ENCODE measurements at places on chromosomes 2 and 18.

DNA sequence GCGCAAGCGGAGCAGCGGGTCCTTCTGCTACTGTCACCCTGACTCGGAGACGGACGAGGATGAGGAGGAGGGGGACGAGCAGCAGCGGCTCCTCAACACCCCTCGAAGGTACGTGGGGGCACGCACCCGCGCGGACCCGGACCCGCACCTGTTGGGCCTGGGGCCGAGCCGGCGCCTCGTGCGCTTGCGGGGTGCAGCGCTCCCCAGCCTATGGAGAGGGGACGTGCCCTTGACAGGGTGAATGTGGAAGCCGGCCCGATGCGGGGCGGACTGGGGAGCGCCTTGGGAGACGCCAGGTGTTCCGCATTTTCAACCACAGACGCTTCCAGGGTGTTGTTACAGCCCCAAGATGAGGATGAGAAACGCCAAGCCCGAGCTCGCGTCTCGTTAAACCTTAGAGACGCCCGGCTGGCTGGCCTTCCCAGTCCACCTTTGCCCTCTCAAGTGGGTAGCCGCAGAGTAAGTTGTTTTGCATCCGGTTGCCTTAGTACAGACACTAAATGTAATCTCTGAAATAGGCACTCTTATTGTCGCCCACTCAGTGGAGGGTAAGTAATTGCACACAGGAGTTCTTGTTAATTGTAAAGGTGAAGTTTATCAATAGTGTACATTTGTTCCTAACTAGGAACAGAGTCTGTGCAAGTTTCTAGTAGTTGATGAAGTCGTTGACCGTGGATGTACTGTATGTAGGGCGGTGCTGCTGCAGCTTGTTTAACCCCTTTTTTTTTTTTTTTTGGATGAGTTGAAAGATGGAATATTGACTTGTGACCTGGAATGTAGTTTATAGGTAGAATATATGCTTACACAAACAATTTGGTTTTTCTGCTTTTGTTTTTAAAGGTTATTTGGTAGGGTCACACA lies 815 bp downstream of the GMCL1 start:
- peak; percentile 33 for DNase-seq

GRCh38 chr2:60679036-60679780 lies 76.9 kb upstream of the PAPOLG start:
- DNase-seq: no peak

GRCh38 chr2:221096706-221097567 lies 475.2 kb downstream of the EPHA4 start:
- DNase-seq: no peak

- no peak for DNase-seq
Measured at GRCh38 chr18:6610466-6610865, 119.0 kb upstream of the ARHGAP28 start.

DNA sequence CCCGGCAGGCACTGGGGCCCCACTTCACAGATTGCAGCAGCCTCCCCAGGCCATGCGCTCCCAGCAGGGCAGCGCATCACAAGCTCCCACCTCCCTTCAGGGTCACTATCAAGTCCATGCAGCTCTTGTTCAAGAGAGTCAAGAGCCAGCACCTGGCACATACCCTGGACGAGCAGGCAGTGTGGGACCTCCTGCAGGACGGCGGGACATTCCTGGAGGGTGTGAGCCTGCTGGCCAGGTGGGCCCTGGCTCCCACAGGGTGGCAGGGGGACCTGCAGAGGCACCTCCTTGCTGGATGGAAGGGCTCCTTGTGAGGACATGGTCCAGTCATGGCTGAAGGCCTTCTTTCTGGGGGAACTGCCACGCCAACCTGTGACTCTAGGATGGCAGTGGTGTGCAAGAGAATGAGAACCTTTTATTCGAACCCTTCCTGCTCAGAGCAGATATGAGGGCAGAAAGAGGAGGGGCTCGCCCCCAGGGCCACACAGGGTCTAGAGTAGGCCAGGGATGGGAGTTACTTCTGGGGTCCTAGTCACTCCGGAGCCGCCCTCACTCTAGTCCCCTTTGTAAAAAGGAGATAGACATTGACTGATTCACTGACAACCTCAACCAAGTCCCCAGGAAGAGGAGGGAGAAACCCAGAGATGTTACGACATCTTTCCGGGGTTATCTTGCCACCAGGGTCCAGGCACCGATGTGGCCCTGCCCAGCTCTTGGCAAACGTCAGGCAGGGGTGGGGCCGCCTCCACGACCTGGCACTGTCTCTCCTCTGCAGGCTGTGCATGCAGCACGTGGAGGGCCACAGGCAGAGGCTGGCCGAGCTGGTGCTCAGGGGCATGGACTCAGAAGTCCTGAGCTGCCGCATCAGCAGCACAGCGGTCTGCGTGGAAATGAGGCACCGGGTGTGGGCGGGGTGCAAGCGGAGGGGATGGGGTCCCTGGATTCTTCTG lies 31.3 kb downstream of the HJURP start:
- no peak for DNase-seq

DNA sequence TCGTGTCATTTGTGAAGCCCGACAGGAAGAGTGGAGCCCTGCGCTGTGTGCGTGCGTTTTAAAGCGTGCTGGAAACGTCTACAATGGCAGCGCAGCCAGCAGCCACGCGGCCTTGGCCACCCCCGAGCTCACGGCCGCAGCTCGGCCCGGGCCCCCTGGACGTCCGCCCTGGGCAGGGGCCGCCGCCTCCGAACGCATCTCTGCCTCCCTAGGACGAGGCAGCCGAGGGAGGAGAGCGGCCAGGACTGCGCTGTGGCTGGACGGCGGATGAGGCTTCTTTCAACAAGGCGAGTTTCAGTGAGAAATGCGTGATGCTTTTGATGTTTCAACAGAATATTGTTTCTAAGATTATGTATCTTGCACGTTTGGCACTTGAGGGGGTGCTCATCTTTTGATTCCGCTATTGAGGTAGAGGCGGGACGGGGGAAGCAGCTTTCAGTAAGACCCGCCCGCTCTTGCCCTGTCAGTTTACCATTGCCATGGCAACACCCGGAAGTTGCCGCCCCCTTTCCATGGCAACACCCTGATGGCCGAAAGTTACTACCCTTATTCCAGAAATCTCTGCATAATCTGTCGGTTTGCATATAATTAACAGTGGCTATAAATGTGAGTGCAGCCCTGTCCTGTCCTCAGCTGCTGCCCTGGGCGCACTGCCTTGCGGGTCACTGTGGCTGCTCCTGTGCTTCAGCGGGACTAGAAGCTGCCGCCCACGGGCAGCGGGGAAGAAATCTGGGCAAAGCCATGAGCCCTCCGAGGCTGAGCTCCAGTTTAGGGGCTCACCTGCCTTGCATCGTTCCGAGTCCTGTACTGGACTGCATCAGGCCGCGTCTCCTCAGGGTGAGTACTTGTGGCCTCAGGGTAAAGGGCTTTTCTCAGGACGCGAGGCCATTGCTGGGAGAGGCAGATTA lies 38.6 kb downstream of the ADNP2 start:
- DNase-seq: peak; percentile 77

DNA sequence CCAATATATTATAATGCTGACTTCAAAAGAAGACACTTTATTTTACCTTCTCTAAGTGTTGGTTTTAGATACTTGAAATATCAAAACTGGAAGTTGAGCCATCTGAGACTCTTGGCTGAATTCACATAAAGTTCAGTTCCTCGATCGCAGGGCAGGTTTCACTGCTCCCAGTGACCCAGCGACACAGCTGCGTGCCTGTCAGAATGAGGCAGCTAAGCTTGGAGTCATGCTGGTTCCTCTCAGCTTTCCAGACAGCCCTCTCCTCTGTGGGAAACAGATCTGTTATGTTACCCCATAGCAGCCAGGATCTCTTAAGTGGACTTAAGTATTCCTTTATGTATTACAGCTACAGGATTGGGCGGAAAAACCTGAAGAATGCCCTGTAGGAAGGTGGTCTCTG lies 142.8 kb upstream of the ALPP start:
- peak; percentile 75 for DNase-seq

GRCh38 chr2:27747827-27748352 lies 23.6 kb upstream of the MRPL33 start:
- DNase-seq: no peak

Data from NCI-H510A treated with DMSO at 0.1 percent for 48 hours (cell line).